ENCODE measurements at places on chromosomes 2 and 18. TPM values are rescaled to one million over a fixed set of nuclear protein-coding genes. Genes with fewer than 3 reads are reported as not detected.

The SLC9A4 gene
- total RNA-seq = 0.11 TPM

The SCYGR4 gene
- total RNA-seq = not detected

The CDCA7 gene
- 17.6 TPM for total RNA-seq

The CCBE1 gene
- total RNA-seq = 71.1 TPM

The TNFRSF11A gene
- 0.38 TPM for total RNA-seq

All from mesothelial cell of epicardium (in vitro differentiated cells).